ENCODE measurements at places on chromosomes 7 and 10.

GRCh38 chr7:14806891-14807290, 95.7 kb downstream of the DGKB start:
- peak; percentile 72 for DNase-seq

DNA sequence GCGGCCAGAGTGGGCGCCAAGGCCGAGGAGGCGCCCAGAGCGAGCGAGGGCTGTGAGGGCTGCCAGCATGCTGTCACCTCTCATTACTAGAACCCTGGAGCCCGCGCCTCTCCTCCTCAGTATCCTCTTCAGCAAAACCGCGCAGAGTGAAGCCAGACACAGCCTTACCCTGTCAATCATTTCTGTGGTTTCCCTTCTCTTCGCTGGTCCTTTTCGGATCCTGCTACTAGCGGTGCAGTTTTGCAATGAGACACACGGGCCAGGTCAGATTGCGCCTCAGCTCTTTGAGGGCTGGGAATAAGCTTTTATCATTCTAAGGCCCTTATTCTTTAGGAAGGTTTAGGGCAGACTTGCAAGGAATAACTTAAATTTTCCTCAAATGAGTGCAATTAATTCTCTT, 55.5 kb upstream of the FAM171A1 start:
- DNase-seq = no peak

DNA sequence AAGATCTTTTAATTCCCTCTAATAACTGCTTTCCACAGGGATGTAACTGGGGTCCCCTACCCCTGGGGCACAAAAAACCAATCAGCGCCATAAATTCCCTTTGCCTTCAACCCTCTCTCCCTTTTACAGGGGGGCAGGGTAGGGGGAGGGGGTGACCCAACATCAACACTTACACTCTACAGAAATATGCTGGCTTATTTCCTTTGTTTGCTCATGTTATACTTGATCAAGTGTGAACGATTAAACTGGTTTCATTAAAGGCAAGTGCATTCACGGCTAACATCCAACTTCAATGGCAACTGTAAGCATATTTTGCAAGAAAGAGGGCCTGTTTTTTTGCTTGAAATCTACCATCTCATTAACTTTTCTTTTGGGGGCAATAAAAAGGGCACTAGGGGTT, 2.9 kb downstream of the CTBP2 start:
- DNase-seq = no peak

GRCh38 chr10:21989453-21990154, 13.9 kb downstream of the DNAJC1 start:
- peak; percentile 56 for DNase-seq

GRCh38 chr10:99531026-99531695, 1.6 kb upstream of the NKX2-3 start:
- no peak for DNase-seq

GRCh38 chr7:157975401-157976372, 611.9 kb downstream of the PTPRN2 start:
- no peak for DNase-seq

- DNase-seq = no peak
Observed at GRCh38 chr10:32340596-32341180, 6.3 kb downstream of the EPC1 start.

GRCh38 chr10:30029164-30029871, 30.1 kb downstream of the JCAD start:
- DNase-seq = no peak

DNA sequence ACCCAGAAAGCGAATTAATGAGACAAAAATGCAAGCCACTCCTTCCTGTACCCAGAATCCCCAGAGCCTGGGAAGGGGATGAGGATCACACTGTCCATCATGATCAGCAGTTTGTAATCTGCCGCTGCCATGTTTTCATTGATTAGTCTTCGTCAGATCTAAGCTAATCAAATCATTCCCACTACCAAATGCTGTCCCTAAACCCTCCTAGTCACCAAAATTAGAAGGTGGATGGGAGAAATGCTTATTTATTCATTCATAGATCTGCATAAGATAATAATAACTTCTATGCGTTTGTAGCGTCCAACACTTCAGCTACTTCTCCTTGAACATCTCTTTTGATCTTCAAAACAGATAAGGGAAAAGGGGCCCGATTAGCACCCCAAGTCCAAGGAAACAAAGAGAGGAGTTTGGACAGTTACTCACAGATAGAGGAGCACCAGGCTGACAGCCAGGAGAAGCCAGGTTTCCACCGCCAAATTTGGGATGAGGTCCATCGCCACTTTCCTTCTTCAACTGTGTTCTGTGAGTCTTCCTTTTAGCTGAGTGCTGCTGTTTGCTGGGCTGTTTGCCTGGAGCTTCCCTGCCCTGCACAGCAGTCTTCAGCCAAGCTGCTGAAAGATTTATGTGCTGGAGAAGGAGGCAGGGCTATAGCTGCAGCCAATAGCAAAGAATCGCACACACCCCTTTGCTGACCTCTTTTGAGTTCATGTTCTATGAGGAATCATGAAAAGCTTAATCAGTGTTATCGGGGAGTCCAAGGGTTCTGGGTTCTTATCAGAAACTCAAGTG, at the start of gene CYP3A5:
Gene CYP3A5, minus strand, starts transcription at position 597 of the 792 bp plus-strand sequence. Its CDS starts 100 bp downstream, at position 497.
- no peak for DNase-seq

GRCh38 chr10:57993302-57993701, 274.4 kb downstream of the IPMK start:
- DNase-seq = no peak

GRCh38 chr7:460374-461116, 59.1 kb downstream of the PDGFA start:
- DNase-seq = no peak

GRCh38 chr10:73625004-73625883, 16.0 kb downstream of the MYOZ1 start:
- no peak for DNase-seq

DNA sequence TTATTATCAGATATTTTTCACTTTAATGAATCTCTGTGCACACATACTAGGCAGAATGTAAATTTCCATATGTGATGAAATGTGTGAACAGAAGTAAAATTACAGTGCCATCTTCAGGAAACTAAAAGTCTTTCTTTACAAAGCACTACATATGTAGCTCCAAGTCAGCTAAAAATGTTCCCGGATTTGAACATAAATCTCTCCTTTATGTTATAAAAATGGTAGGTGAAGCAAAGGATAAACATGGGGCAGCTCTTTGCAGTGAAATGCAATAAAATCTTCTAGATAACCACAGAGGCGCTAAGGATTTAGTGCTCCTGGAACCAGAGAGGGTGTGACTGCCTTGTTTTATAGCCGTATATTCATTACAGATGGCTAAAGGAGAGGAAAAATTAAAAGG, 104.9 kb upstream of the C7orf33 start:
- DNase-seq = peak; percentile 6

DNA sequence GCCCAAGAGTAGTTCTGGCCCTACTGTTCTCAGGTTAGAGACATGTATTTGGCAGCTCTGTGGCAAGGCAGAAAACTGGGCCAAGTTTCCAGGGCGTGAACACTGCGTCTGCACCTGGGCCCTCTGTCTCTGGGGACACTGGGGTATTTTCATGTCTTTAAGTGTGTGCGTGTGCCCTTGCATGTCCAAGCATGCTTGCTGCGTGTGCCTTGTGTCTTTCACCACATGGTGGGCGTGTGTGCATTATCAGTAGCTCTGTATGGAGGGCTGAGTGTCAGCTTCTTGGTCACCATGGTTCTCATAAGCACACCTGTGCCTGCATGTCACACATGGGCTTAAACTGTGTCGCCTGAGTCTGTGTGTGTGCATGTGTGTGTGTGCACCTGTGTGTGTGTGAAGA, 69.3 kb downstream of the HIPK2 start:
- DNase-seq = no peak

DNA sequence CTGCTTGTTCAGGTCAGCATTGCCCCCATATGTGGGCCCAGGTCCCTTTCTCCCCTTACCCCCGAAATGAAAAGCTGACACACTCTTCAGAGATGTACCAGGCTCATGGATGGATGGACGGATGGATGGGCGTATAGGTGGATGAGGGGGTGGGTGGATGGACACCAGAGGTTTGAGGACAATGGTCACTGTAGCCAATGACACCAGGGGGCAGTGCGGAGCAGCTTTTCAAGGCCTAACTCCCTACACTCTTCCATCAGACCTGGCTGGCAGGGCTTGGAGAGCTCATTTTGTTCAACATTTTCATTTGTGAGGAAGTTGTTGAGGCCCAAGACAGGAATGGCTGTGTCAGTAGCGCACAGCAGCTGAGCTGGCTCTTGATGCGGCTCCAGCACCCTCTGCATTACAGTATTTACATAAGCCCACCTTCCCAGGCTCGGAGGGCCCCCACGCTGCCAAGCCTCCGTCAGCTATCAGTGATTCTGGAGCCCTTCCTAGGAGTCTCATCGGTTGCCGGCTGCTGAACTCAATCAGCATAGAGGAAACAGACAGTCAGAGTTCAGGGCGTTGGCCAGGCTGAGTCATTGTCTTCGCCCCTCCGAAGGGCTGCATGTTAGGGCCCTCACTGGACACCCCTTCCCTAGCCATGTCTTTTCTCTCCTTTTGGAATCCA, 11.6 kb upstream of the FFAR4 start:
- peak; percentile 57 for DNase-seq

- DNase-seq = peak; percentile 31
Observed at GRCh38 chr10:112475575-112476218, 28.7 kb downstream of the VTI1A start.

DNA sequence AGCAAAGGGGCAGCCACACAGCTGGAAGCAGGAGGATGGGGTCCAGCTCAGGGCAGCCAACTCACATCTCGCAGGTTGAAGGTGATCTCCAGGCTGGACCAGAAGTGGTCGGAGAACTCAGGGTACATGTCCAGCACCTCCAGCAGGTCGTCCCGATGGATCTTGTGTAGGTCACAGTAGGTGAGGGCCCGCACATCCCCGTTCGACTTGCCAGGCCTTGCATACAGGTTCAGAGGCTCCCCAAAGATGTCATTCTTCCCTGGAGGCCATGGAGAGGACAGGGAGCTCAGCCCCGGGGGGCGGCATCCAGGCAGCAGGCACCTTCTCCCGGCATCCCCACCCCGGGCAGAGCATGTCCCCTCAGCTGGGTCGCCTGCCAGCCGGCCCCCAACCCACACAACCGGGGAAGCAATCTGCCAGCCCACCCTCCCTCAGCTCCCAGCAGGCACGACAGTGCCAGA, 29.3 kb downstream of the KCNH2 start:
- no peak for DNase-seq

GRCh38 chr10:24008164-24009091, 200.5 kb upstream of the KIAA1217 start:
- DNase-seq = peak; percentile 97

GRCh38 chr7:115096262-115096661, 174.4 kb downstream of the MDFIC start:
- DNase-seq = no peak

DNA sequence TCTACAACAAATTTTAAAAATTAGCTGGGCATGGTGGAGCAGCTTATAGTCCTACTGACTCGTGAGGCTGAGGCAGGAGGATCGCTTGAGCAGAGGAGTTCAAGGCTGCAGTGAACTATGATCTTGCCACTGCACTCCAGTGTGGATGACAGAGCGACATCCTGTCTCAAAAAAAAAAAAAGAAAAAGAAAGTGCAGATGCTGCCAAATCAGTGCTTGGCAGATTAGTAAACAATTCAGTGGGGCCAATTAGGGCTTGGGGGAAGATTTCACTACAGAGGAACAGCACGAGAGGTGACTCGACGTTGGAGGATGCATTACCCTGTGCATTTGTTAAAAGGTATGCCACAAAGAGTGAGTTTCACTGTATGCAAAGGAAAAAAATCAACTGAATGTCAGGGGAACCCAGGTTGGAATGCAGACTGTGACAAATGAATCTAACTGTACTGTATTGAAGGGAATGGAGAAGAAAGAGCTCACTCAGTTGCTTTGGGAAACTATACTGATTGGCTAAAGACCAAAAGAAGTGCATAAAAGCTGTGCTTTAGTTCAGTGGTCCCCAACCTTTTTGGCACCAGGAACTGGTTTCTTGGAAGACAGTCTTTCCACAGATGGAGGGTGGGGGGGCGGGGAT, 31.6 kb downstream of the GARIN1A start:
- DNase-seq = peak; percentile 70

GRCh38 chr10:130282492-130283218, 146.5 kb downstream of the GLRX3 start:
- no peak for DNase-seq

GRCh38 chr7:128201690-128202085, 39.4 kb upstream of the LEP start:
- DNase-seq = no peak
